HepG2 (cell line): ENCODE measurements at places on chromosomes 6 and 20. TPM values are rescaled to one million over a fixed set of nuclear protein-coding genes. Genes with fewer than 3 reads are reported as not detected.
A peak's percentile ranks its signal among the peaks of the same experiment; 100 is the strongest.

Gene COQ3
- polyA plus RNA-seq, result 4.8 and 5.3 TPM in 2 replicates

Gene TTBK1
- polyA plus RNA-seq, result 0.24 and 0.50 TPM in 2 replicates

Gene SYS1
- polyA plus RNA-seq, result 65.6 and 75.9 TPM in 2 replicates

GRCh38 chr6:150732765-150733539 is 132.6 kb upstream of the MTHFD1L start:
- H3K4me1 ChIP-seq, result no peaks in the 10 kb centered on the region
- H3K4me3 ChIP-seq, result no peak overlapping the region
- DNase-seq, result no peak
- H3K36me3 ChIP-seq, result no peaks in the 10 kb centered on the region

GRCh38 chr20:5024982-5025381 is 23.7 kb upstream of the SLC23A2 start:
- no peak overlapping the region for H3K4me3 ChIP-seq
- H3K27ac ChIP-seq, result peak overlapping the region; percentile 30
- peaks cover 70% of the 10 kb centered on the region for H3K4me1 ChIP-seq
- no peaks in the 10 kb centered on the region for H3K36me3 ChIP-seq

- no peak for DNase-seq
- H3K27me3 ChIP-seq, result no peaks in the 10 kb centered on the region
- H3K4me3 ChIP-seq, result no peak overlapping the region
- H3K27ac ChIP-seq, result no peak overlapping the region
- no peaks in the 10 kb centered on the region for H3K36me3 ChIP-seq
Observed at GRCh38 chr6:6925391-6926164, 182.2 kb upstream of the RREB1 start.
